Naive thymus-derived CD8-positive, alpha-beta T cell (primary cell): ENCODE measurements at places on chromosomes 13 and 19. TPM values are rescaled to one million over a fixed set of nuclear protein-coding genes. Genes with fewer than 3 reads are reported as not detected.

GRCh38 chr13:73717632-73718031 lies 416.6 kb downstream of the KLF12 start:
- H3K4me1 ChIP-seq, result peaks cover 50% of the 10 kb centered on the region
- no peak for DNase-seq
- no peak overlapping the region for H3K4me3 ChIP-seq
- H3K27me3 ChIP-seq, result no peaks in the 10 kb centered on the region
- H3K36me3 ChIP-seq, result peaks cover 53% of the 10 kb centered on the region

DNA sequence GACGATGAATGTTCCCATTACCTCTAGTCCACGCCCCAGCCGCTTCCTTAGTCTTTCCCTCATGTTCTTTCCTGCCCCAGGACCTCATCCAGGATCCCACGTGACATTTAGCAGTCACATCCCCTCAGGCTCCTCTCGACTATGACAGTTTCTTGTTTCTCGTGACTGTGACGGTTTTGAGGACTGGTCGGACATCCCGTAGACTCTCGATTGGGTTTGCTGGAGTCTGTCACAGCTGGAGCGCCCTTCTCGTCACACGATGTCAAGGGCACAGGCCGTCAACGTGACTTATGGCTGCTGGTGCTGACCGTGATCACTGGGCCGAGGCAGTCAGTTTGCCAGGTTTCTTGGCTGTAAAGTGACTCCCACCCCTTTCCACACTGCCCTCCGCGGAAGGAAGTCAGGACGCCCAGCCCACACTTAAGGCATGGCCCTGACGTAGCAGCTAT lies 22.8 kb downstream of the ELAVL1 start:
- peaks cover 62% of the 10 kb centered on the region for H3K36me3 ChIP-seq
- peaks cover 10% of the 10 kb centered on the region for H3K4me1 ChIP-seq
- H3K4me3 ChIP-seq, result no peak overlapping the region
- H3K27me3 ChIP-seq, result no peaks in the 10 kb centered on the region

GRCh38 chr19:1057176-1057855 lies 9.7 kb upstream of the ARHGAP45 start:
- no peak overlapping the region for H3K4me3 ChIP-seq
- peak overlapping the region; percentile 78 for H3K27ac ChIP-seq
- H3K36me3 ChIP-seq, result peaks cover 14% of the 10 kb centered on the region

- H3K27me3 ChIP-seq, result peaks cover 18% of the 10 kb centered on the region
- H3K4me1 ChIP-seq, result peaks cover 1% of the 10 kb centered on the region
- H3K36me3 ChIP-seq, result peaks cover 4% of the 10 kb centered on the region
- no peak overlapping the region for H3K4me3 ChIP-seq
- no peak overlapping the region for H3K27ac ChIP-seq
- no peak for DNase-seq
Observed at GRCh38 chr13:33051632-33052031, 35.4 kb downstream of the KL start.

DNA sequence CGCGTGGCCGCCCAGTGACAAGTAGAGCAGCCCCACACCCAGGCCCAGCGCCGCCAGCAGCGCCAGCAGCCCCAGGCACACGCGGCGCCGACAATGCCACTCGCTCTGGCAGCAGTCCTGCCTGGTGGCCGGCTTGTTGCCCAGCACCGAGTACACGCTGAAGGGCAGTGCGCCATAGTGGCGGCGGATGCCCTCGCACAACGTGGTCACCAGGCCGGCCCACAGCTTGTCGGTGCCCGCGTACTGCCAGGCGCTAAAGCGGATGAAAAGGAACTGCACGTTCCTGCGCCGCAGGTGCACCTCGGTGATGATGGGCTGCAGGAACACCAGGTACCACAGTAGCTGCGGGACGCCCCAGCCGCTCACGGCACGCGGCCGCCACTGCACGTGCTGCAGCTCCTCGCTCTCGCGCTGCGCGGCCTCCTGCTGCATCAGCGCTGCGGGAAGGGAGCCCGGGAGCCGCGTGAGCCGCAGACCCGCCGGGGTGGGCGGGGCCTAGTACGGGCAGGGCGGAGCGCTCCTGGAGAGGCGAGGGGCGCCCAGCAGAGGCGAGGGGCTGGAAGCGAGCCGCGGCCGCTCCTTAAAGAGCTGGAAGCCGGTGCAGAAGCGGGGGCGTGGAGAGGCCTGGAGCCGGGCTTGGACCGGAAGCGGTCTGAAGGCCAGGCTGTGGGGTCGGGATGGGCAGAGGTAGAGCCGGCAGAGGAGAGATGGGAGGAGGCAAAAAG lies 7.3 kb downstream of the NKPD1 start:
- DNase-seq, result no peak
- no peaks in the 10 kb centered on the region for H3K36me3 ChIP-seq
- H3K4me3 ChIP-seq, result peak overlapping the region; percentile 81
- H3K27ac ChIP-seq, result no peak overlapping the region

Gene ZNF808
- polyA plus RNA-seq, result 12.9 TPM

Gene FAM124A
- polyA plus RNA-seq, result not detected

Gene IGFL2
- polyA plus RNA-seq, result not detected
